Putamen (tissue), 1 donor: ENCODE measurements at places on chromosomes 12 and 14.

DNA sequence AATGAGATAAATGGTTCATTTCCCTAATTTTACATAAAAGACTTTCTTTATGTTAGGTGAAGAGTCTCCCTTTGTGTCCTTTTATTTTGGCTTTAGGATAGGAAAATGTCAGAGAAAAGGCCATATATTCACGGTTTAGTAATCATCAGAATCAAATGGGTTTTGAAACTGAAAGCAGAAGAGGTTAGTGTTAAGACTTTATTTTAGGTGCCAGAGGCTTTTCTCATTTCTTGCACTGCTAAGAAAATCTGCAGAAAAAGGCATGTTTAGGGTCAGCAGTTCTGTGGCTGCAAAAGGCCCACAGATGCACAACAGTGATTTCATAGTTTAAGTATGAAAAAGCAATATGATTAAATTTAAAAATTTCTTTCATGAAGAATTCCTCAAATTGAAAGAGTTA lies 80.4 kb upstream of the SINHCAF start:
- no peak for DNase-seq

DNA sequence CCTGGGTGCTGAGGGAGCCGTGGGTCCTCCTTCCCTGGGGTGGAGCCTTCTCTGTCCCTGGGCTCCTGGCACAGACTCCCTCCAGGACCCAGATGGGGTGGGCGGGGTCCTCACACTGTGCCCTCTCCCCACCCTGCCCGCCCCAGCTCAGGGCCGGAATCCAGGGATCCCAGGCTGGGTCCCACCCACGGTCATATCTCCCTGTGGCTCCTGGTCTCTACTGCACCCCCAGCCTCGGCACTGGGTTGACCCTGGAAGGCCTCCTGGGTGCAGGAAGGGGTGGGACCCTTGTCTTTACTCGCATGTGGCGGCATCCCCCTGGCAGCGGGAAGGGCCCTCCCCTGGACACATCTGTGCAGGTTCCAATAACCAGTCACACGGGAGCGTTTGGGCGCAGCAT lies 75.8 kb upstream of the EIF5 start:
- DNase-seq: no peak

DNA sequence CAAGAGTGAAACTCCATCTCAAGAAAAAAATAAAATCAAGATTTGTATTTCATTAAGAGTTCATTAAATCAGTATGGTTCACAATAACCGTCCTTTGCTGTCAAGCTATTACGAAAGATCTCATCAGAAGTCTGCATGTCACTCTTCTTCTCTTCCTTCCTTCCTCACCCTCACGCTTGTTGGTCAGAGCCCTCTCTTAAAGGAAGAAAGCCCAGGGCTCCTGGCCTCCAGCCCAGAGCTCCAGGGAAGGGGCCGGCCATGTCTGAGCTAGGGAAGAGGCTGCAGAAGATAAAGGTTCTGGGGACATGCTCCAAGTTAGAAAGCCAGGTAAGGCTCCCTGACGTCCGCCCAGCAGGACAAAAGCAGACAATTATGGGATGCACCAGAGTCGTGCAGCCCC lies 43.1 kb upstream of the DLK1 start:
- DNase-seq: no peak

- no peak for DNase-seq
Measured at GRCh38 chr12:69647178-69647577, 36.5 kb upstream of the LRRC10 start.
